ENCODE measurements at places on chromosomes 6 and 20.
A peak's percentile ranks its signal among the peaks of the same experiment; 100 is the strongest.

GRCh38 chr6:38427492-38428210 lies 212.1 kb downstream of the BTBD9 start:
- no peak for DNase-seq

- no peak for DNase-seq
These were observed 51.0 kb downstream of the RPS12 start for GRCh38 chr6:132865364-132865763.

DNA sequence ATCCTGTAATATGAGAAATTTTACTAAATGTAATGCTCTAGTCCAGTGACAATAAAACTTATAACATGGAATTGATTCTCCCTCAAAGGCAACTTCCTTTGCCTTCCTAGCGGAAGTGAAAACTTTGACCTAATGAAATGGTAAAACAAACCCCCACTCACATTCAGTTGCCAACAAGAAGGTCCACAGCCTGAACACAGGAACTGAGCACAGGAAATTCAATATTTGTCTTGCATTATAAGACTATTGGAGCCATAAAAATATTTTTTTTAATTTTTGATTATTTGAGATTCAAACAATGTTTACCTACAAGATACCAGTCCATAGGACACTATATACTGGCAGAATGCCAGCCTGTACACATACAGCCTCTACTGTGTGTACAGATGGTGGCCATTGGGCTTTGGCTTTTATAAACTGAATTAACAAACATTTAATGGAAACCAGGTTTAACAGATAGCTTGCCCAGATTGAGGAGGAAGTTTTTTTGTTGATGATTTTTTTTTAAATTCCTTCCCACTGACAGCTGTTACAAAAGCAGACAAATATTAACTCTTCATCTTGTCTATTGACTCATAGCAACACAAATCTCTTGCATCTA lies 481.5 kb upstream of the JAG1 start:
- DNase-seq = no peak

- peak; percentile 97 for DNase-seq
These were observed 227.0 kb downstream of the BMP2 start for GRCh38 chr20:6994452-6994851.

DNA sequence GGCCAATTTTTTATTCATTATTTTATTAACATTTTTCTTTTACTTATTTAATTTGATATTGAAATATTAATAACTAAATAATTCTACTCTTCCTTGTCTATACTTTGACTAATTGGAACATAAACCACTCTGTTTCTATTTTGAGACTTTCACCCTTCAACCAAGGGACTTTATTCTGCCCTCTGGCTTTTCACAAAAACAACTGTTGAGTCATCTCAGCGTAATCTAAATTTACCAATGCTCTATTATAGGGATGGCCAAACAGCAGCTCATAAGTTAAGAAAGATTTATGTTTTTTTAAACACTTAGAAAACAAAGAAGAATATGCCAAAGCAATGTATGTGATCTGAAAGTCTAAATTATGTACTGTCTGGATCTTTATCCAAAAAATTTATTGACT lies 46.7 kb downstream of the DOP1A start:
- DNase-seq = peak; percentile 49

DNA sequence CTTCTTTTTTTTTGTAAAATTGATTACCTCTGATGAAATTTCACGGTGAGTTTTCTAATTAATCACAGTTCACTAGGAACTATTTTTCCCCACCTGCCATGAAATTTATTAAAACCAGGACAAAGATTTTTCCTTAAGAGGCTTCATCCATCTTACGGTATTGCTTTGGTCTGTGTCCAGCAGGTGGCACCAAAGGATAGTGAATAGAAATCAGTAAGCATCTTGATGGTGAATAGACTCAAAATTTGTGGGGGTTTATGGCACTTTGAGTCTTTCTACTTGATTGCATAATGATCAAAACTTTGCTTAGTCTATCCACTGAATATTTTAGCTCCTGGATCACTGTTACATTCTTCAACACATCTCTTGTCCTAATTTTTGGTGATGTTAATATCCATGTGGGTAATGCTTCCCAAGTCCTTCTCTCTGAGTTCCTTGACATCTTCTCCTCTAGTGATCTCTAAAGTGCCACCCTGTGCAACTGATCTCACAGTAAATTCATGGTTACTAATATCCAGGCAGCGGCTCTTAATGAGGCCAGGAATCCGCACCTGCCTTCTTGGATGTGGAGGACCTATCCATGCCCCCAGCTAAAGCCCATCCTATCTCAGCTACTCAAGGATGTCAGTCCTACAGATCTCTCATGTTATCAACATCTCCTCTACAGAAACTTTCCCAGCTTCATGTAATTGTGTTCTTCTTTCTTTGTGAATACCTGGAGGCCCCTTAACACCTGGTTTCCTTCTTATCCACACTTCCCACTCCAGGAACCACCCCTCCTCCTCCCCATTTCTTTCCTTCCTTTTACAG lies 54.5 kb downstream of the STMND1 start:
- DNase-seq = peak; percentile 88

GRCh38 chr6:116507324-116507723 lies 4.1 kb upstream of the CALHM5 start:
- DNase-seq = peak; percentile 82

DNA sequence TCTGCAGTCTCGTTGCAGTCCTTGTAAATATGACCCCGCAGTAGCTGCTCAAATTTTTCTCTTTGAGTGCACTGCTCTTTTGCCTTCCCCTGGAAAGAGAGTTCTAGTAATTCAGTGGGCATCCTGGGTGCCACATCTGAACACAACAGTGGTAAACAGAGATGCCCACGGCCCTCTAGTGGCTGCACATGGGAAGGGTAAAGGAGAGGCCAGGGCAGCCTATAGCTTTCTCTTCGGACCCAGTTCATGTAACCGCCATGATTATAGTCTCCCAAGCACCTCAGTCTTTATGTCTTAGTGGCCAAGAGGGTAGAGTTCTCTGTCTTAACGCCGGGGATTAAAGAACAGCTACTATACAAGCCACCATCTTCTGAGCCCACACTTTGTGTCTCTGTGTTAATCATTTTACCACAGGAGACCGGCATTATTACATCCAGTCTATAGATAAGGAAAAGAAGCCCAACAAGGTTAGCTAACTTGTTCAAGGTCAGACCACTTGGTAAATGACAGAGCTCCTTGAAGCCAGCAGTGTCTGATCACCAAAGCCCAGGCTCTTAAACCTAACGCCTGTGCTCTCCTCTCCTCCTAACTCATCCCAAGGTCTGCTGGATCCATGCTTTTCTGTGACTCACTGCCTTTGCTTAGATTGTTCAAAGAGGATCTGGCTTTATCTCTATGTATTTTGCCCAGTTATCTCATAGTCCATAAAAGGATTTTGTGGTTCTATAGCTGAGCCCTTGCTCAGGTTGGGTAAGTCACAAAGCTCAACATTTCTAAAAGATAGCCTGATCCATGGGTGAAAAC lies 81.8 kb downstream of the ISM1 start:
- DNase-seq = peak; percentile 12

- DNase-seq = no peak
These were observed 134.2 kb downstream of the MRPL14 start for GRCh38 chr6:43992783-43993644.

GRCh38 chr20:38630727-38631126 lies 29.1 kb downstream of the ARHGAP40 start:
- DNase-seq = no peak

DNA sequence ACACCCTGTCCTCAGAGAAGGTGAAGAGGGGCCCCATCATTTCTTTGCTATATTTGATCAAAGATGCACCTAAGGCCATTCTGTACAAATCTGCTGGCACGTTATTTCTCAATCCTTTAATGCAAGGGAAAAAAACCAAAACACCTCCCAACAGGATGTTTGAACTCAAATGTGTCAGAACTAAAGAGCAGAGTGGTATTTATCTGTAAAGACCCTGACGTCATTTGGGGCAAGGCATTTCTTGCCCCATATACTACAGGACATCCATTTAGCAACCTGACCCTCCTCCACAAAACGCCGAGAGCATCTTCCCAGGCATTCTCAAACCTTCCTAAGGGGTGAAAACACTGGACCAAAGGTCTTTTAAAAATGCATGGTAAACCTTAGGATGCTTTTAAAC lies 50.8 kb downstream of the ZMYND8 start:
- peak; percentile 94 for DNase-seq

DNA sequence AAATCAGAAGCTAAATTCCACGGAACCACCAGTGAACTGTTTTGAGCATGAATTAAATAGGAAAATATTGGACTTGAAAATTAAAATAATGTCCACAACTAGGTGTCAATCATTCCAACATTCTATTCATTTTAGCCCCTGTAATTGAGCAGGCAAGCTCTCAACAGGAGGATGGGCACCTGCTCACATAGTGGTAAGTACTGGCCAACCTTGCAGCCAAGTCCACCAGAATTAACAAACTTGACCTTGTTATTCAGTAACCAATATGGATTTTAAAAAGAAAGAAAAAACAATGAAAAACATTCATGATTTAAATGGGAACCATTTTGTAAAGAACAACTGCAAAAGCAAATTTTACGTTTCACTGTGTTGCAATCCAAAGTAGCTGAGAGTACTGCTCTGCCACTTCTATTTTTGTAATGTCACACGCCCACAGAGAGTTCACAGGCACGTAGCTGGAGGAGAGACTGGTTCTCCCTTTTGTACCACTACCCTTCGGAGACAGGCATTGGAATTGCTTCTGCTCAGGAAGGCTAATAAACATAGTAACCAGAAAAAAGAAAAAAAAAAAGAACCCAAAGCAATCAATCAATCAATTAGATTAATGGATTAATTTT lies 75.2 kb upstream of the F13A1 start:
- no peak for DNase-seq

DNA sequence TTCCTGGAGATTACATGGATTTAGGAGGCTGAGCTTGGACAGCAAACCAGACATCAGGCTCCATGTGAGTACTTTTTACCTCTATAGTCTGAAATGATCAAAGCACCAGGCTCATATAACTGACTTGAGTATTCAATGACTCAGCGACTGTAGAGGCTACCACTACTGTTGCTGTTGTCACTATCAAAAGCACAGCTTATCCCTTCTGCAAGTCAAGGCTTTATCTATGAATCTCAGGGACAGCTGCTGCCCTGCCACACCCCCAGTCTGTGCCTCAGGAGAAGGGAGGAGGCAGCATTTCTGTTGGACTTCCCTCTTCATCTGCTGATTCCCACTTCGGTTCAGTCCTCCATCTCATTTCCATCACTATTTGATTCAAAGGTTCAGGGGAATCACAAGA lies 80.5 kb upstream of the CNR1 start:
- no peak for DNase-seq

- DNase-seq = no peak
These were observed 147.8 kb downstream of the HS3ST5 start for GRCh38 chr6:114195027-114195365.

DNA sequence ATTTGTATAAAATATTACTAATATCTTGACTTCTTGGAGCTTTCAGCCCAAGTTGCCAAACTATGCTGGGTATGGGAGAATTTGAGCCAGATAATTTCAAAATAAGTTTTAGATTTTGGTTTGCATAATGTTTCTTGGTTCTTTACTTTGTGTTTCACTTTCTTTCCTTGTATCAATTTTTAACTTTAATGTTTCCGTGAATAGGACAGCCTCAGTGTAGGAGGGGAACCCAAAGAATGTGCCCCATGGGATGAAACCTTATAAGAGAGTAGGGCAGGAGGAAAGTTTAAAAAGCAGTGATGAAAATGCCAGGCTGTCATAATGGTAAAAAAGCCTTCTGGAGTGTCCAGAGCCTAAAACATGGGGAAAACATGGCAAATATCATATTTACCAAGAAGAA lies 252.4 kb upstream of the IRAK1BP1 start:
- DNase-seq = no peak

DNA sequence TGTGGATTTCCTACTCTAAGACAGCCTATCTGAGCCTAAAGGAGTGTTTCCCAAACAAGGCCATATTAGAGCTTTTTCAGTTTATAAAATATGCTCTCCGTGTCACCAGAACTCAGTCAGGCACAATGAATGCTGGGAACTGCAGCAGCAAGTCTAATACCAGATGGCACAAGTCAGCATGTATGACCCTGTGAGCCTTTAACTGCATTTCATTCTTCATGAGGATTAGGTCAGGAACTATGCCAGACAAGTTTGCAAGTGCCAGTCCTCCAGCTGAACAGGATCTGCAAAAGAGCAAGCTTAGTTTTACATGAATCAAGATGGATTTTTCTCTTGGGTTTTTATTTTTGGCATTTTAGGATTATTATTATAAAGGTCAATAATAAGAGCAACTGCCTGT lies 66.7 kb upstream of the SAMD5 start:
- DNase-seq = no peak

DNA sequence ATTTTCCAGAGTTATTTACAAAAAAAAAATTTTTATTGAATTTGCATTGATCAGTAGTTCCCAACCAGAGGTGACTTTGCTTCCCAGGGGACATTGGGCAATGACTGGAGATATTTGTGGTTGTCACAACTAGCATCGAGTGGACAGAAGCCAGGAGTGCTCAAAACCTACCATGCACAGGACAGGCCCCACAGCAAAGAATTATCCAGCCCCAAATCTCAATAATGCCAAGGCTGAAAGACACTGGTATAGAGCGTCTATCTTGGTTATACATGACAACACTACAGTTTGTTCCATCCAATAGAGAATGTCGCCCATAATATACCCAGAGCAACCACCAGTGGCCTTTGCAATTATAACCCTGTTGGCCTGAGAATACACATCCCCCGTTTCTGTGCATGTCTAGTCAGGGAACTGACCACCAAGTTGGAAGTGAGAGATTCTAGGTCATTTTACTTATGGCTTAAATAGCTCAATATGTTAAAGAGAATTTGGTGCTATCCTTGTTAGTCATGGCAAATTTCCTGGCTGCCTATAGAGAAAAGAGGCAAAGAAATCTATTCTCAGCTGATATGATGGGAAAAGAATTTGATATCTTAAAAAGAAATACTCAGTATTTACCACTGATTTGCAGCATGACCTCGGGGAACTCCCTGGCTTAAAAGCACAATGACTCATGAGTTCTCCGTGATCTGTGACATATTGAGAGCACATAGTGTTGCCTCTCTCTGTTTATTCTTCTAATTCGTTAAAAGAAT lies 76.0 kb upstream of the ADTRP start:
- DNase-seq = peak; percentile 88

DNA sequence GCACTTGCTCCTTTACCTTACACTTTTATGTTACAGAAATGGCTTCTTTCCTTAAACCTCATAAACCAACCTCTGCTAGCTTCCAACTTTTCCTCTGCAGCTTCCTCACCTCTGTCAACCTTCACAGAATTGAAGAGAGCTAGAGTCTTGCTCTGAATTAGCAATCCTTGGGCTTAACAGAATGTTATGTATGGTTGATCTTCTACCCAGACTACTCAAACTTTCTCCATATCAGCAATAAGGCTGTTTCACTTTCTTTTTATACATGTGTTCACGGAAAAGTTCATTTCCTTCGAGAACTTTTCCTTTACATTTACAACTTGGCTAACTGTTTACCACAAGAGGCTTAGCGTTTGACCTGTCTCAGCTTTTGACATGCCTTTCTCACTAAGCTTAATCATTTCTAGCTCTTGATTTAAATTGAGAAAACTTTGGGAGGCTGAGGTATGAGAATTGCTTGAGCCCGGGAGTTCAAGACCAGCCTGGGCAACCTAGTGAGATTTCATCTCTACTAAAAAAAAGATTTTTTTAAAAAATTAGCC lies 207.3 kb downstream of the BMP7 start:
- DNase-seq = no peak
